IMR-90 (cell line): ENCODE measurements at places on chromosomes 6 and 20. TPM values are rescaled to one million over a fixed set of nuclear protein-coding genes. Genes with fewer than 3 reads are reported as not detected.

The CST5 gene
- not detected in 2 replicates for polyA plus RNA-seq

GRCh38 chr6:117204903-117205302 lies 60.5 kb upstream of the VGLL2 start:
- H3K36me3 ChIP-seq = no peaks in the 10 kb centered on the region
- H3K27me3 ChIP-seq = no peaks in the 10 kb centered on the region
- DNase-seq = no peak
- no peak overlapping the region for H3K27ac ChIP-seq

DNA sequence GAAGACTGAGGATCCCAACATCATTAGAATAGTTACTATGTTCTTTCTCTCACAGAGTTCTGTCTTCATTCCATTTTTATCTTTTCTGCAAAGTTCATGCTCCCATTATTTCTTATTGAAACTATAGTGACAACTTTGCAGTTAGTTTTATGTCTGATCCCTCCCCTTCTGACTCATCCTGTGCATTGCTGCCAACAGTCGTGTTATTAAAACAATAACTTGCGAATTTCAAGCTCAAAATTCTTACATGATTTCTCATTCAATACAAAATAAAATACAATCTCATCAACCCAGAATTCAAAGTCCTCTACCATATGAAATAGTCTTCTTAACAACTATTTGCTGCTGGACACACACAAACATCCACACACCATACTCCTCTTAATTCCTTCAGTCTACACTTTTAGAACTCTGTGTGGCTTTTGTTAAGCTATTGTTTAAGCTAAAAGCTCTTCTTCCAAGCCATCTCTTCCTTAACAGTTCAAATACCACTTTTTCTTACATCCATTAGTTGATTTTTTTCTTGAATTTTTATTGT lies 261.4 kb upstream of the IRAK1BP1 start:
- peak; percentile 87 for DNase-seq
- peak overlapping the region; percentile 55; the same call in 1 of the 2 replicates for H3K27ac ChIP-seq
- peak overlapping the region; percentile 41; the same call in 1 of the 2 replicates for H3K4me3 ChIP-seq
- no peaks in the 10 kb centered on the region for H3K36me3 ChIP-seq

DNA sequence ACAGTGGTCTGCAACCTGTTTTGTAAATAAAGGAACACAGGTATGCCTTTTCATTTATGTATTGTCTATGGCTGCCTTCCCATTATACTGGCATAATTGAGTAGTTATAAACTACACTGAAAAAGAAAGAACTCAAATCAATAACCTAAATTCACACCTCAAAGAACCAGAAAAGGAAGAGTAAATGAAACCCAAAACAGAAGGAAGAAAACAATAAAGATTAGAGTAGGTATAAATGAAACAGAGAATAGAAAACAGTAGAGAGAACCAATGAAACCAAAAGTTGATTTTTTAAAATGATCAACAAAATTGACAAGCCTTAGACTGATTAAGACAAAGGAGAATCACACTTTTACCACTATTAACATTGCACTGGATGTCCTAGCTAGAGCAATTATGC lies 34.7 kb downstream of the FAM184A start:
- DNase-seq = no peak
- H3K4me1 ChIP-seq = no peaks in the 10 kb centered on the region
- no peaks in the 10 kb centered on the region for H3K27me3 ChIP-seq
- no peak overlapping the region for H3K4me3 ChIP-seq

DNA sequence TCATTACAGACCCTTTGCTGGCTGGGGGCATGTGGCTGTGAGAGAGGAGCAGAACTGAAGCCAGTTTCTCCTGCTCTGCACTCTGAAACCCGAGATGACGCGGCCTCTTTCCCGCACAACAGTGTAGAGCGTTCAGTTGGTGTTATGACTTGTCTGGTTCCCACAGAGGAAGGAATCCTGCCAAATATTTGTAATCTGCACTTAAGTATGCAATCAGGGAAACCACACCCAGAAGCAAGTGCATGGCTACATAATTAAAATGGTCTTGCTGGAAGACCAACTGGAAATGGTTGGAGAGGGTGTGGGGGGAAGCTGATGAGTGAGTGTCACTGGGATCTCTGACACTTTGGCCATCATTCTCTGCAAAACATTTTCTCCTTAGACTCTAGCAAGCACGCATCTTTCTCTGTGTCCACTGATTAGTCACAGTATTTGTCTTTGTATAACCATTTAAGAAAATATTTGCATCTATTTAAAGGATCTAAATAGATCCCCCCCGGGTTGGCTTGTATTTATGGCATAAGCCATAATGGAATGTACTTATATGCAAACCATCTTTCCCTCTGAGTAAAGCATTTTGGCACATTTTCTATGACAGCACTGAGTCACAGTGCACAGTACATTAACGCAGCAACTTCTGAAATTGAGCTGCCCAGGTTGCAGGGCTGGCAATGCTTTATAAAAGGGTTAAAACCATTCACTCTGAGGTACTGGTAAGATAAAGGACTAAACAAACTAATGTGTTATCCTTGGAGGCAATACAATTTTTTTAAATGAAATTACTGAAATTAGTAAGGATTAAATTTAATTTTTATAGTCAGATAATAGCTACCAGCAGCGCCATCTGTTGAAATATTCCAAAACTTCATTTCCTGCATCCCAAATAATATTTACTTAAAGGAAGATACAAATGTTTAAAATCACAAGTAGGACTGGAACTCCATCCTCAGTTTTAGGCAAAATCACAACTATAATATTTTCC lies 76.7 kb downstream of the FOXC1 start:
- peak overlapping the region; percentile 83 for H3K27ac ChIP-seq
- H3K27me3 ChIP-seq = no peaks in the 10 kb centered on the region
- H3K4me3 ChIP-seq = no peak overlapping the region

The TMEM14A gene
- polyA plus RNA-seq = 20.9 and 25.1 TPM in 2 replicates

- H3K4me1 ChIP-seq = peaks cover 4% of the 10 kb centered on the region; the same call in 1 of the 2 replicates
- H3K4me3 ChIP-seq = peak overlapping the region; percentile 89
- no peak for DNase-seq
These were observed 727 bp downstream of the ERMARD start for GRCh38 chr6:169752074-169752623.

- no peak overlapping the region for H3K4me3 ChIP-seq
- no peak overlapping the region for H3K27ac ChIP-seq
- DNase-seq = no peak
- no peaks in the 10 kb centered on the region for H3K27me3 ChIP-seq
These were observed 61.5 kb upstream of the MAP7 start for GRCh38 chr6:136611746-136612145.

- peak; percentile 28 for DNase-seq
- H3K4me3 ChIP-seq = no peak overlapping the region
- H3K4me1 ChIP-seq = peaks cover 4% of the 10 kb centered on the region
- H3K27ac ChIP-seq = no peak overlapping the region
- H3K27me3 ChIP-seq = no peaks in the 10 kb centered on the region
These were observed 258.4 kb downstream of the HDGFL1 start for GRCh38 chr6:22827760-22828159.
